ENCODE measurements at places on chromosomes 13 and 19.

- no peak for DNase-seq
Measured at GRCh38 chr19:55625004-55625326, 599 bp upstream of the ZNF784 start.

DNA sequence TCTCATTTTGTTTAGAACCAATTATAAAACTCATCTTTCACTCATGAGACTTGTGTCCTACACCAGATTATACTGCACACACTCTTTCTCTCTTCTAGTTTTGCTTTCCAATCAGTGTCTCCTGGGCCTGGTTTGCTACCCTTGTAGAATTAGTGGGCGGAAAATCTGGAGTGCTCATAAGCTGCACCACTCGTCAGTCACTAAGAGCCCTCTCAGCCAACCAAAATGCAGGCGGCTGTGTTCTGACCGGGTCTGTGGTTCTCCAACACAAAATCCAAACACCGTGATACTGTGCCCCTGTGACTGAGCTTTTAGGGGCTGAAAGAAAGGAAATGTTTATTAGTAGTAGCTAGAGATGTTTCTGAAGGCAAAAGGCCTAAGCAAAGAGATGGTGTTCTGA lies 83.7 kb upstream of the OBI1 start:
- DNase-seq, result no peak

DNA sequence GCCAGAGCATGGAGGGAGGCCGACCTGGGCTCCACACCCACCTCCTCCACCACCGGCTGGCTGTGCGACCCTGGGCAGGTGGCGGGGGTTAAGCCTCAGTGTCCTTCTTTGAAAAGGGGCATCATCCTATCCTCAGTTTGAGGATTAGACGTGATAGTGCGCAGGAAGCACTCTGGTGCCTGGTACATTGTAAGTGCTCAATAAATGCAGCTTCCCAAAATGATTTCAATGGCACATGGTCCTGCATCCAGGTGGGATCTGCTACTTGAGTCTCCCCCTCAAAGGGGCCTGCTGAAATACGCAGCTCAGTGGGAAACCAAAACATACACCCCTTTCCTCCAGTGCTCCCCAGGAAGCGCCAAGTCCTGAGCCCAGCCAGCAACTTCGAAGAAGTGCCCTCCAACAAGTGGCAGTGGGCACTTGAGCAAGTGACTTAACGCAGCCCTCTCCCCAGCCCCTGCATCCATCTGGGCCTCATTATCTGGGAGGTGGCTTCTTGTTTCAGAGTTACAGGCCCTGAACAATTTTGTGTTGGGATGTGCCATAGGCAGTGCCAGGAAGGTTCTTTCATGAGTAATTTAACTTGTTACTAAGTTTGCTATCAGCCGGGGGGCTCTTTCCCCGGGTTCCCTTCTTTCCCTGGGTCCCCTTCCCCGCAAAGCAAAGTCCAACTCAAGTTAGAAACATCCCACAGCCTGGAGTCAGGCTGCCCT lies 17.9 kb downstream of the ACTN4 start:
- no peak for DNase-seq

- DNase-seq, result peak; percentile 23
Measured at GRCh38 chr13:31774186-31774750, 34.9 kb downstream of the RXFP2 start.

DNA sequence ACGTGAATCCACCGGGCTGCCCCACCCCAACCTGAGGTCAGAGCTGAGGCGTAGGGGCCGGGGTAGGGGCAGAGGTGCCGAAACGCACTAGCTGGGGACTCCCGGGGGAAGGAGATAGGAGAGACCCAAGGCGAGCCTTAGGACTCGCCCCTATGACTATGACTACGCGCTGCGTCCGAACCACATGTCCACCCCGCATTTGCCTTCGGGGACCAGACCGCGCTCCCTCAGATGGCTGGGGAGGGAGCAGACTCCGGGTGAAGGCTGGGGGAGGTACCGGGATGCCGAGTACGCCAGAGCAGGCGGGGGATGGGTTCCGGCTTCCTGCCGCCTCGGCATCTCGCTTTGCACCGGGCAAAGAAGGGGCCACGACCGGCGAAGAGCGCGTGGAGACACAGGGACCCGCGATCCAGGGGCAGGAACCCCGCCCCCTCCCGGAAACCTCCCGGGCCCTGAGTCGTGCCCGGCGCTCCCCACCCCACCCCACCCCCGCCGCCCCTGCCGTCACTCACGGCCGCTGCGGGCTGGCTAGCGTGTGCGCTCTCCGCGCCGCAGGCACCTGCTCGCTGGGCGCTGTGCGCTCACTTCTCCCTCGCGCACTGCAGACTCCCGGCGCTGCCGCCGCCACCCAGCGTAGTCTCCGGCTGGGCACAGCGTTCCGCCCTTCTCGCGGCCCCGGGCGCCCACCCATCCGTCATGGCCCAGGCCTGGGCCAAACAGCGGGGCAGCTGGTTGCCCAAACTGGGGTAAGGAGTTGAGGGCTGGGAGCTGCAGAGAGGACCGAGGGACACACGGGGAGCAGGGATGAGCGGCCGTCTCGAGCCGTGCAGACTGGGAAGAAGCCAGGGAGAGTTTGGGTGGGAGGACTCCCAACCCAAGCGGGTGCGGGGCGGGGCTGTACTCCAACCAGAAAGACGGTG lies 622 bp upstream of the VSTM2B start:
- DNase-seq, result no peak

GRCh38 chr13:48144413-48145035 lies 49.6 kb upstream of the MED4 start:
- no peak for DNase-seq

DNA sequence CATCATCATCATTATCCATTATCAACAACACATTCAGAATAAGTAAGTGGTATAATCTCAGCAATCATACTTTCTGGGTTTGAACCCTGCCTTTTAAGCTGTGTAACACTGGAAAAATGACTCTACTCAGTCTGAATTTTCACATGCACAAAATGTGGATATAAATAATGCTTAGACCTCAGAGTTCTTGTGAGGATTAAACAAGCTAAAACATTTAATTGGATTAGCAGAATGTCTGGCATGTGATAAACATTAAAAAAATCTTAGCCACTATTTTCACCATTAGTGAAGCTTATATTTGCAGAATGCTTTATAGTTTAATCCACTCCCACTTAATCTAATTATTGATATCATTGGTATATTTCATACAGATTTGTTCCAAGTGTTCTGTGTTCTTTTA lies 412.3 kb downstream of the RFC3 start:
- DNase-seq, result no peak

- DNase-seq, result peak; percentile 66
Measured at GRCh38 chr19:21568816-21569493, 63.6 kb downstream of the ZNF429 start.

DNA sequence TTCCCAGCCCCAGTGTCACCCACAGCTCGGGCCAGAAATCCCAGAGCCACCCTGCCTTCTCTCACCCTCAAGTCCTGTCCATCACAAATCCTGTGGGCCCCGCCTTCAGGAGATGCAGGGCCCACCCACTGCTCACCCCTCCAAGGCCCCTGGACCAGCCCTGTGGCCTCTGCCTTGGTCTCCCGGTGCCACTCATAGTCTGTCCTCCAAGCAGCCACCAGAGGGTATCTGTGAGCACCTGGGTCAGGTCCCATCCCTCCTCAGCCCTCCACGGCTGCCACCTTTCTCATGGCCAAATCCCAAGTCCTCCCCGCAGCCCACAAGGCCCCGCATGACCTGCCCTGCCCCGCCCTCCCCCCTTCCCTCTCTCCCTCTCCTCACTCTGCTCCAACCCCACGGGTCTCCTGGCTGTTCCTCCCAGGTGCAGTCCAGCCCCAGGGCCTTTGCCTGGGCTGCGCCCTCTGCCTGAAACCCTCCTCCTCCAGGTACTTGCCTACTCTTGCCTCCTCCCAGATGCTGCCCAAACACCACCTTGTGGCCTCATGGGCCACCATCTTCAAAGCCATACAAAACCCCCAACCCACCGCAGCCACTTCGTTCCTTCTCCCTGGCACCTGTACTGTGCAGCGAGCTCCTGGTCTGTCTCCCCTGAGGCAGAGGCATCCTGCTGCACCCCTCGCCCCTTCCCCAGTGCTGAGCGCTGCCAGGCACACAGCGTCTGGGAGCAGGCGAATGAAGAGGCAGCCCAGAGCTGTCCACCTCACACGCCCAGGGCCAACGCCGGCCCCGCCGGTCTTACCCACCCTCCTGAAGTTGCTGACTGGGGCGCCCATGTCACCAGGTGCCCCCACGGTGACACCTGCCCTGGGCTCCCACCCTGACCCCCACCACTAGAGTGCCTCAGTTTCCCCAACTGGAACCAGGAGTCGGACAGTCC lies 13.2 kb upstream of the UQCR11 start:
- peak; percentile 15 for DNase-seq

- no peak for DNase-seq
Measured at GRCh38 chr13:98475522-98475921, 101.4 kb downstream of the STK24 start.

- no peak for DNase-seq
Measured at GRCh38 chr13:94400874-94401273, 78.6 kb downstream of the DCT start.

DNA sequence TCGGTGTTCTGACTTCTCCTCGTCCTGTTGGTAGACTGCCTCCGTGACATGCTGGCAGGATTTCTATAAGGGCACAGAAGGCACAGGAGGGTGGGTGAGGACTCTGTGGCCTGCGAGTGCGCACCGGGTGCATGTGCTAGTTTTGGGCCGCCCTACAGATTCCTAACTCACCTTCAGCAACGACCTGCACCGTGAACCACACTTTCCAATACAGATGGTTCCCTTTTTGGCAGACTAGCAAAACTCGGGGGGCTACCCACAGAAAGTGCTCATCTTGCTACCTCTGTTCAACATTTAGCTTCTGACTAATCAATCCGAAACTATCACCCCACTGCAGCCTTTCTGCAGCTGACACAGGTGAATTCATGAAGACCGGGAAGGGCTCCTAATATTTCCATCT lies 14.1 kb upstream of the AMER2 start:
- DNase-seq, result no peak

GRCh38 chr19:3313199-3313575 lies 53.2 kb upstream of the NFIC start:
- no peak for DNase-seq

DNA sequence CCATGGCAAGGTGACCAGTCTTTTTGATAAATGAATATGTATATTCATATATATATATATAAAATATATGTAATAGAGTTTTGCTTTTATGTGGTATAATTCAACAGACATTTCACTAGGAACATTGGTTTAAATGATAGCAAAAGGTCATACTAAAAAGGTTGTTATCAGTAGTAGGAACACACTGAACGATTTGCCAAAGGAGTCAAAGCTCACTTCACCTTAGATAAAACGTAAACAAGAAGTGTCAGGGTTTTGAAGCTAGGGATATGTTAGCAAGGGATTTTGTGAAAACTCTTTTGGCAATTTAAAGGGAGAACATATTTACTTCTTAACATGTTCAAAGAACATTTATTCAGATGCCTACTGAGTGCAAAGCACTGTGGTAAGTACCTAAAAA lies 8.0 kb upstream of the HS6ST3 start:
- no peak for DNase-seq

DNA sequence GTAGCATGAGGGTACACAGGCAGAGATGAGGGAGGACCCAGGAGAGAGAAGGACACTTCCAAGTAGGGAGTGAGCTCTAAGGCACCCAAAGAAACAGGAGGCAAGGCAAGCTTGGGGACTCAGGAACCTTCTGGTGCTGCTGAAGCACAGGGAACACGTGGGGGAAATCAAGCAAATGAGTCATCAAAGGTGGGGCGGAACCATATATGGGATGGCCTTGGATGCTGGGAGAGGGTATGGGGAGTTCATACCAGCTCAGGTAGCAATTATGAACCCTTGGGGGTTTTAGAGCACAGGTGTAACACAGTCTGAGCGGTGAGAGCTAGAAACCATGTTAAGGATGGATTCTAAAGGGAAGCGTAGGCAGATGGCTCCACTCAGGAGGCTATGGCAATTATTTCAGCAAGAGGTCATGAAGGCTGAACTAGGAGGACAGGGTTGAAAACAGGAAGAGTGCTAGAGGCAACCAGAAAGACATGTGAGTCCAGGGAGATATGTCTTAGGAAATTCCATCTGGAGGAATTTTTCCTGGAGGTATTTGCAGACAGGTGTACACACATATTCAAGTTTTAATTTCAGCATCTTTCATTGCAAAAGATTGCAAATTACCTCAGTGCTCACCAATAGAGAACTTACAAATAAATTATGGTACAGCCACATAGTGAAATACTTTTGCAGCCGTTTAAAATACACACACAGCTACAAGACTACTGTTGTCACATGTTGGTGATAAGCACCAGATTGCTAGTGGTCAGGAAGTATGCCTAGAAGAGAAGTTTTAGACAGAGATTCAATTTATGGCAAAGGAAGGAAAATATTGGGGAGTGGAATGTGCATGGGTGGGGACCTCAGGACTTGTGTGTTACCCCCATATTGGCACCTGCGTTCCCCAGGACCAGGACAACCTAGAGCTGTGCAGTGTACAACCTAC lies 77.0 kb downstream of the STARD13 start:
- peak; percentile 82 for DNase-seq

DNA sequence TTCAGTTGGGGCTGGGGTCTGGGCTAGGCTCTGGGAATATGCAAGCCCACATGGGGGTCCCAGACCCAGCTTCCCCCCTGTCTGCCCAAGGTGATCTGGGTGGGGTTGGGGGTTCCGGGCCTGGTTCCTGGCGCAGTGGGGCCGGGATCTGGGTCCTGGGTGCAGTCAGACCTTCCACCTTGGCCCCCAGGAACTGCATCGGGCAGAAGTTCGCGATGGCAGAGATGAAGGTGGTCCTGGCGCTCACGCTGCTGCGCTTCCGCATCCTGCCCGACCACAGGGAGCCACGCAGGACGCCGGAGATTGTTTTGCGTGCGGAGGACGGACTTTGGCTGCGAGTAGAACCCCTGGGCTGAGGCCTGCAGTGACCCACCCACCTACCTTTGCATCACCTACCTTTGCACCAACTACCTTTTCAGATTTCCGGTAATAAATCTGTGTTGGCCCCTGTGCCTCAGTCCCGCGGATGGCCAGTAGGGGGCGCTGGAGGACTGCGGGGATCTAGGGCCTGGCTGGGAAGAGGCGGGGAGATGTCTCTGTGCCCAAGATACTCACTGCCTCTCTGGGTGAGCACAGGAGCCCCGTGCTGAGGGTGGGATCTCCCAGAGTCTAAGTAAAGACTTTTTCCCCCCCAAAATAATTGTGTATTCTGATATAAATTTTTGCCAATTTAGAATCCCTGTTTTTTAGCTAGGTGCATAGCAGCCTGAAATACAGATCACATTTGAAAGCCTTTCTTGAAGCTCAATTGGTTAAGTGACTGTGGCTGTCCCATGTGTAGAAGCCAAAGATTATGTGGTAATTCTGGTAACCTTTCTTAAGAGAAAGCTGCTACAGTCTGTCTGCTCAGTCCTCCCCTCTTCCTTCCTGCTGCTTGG lies 11.5 kb upstream of the CYP4F3 start:
- peak; percentile 45 for DNase-seq

DNA sequence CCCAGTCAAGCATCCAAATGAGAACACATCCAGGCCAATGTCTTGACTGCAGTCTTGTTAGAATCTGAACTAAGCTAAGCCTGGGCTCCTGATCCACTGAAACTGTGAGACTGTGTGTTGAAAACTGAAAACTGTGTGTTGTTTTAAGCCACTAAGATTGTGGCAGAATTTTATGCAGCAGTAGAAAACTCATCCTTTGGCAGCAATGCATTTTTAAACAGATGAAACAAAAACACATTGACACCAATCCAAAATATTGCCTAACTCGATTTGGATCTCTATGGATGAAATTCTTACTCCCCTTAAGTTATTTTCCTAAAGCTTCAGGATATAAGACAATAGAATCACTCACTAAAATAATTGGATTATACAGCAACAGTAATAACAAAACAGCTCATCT lies 202.3 kb upstream of the KLF12 start:
- DNase-seq, result no peak

GRCh38 chr13:74442751-74443150 lies 308.5 kb upstream of the KLF12 start:
- peak; percentile 83 for DNase-seq

Data from bronchial epithelial cell (primary cell).